ENCODE measurements at places on chromosomes 16 and 17.
A peak's percentile ranks its signal among the peaks of the same experiment; 100 is the strongest.

DNA sequence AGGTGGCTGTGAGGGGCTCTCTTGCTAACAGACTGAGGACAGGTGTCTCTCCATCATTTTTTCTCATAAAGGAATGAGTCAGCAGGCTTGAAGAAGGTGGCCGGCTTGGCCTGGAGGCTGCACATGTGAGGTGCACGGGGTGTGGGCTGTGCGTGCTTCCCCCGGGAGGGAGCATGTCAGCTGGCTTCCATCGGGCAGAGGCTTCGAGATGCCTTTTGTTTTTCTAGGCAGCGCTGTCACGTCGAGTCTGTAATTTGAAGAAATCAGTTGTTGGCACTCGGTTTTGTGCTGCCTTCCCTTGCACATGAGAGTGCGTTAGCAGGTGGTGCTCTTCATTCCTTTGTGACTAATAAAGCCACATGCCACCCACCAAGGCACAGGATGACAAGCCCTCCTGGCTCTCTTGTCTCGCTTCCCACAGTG, 89.7 kb downstream of the NPIPB11 start:
- DNase-seq, result peak; percentile 12

DNA sequence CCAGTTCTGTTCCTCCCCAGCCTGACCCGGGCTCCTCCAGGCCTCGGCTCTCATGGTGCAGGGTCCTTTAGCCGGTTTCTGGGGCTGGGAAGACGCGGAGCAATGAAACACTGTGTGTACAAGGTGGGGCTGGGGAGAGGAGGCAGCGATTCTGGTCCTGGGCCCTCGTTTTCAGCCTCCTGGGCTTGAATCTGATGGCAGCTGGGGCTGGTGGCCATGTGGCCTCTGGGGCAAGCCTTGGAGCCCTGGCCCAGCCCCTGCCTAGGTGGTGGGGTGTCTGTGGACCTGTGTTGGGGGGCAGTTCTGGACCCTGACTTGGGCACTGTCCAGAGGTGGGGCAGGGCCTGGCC, 4.1 kb downstream of the FOXJ1 start:
- no peak for DNase-seq

GRCh38 chr16:8568231-8568617, 22.1 kb downstream of the TMEM114 start:
- peak; percentile 13 for DNase-seq

DNA sequence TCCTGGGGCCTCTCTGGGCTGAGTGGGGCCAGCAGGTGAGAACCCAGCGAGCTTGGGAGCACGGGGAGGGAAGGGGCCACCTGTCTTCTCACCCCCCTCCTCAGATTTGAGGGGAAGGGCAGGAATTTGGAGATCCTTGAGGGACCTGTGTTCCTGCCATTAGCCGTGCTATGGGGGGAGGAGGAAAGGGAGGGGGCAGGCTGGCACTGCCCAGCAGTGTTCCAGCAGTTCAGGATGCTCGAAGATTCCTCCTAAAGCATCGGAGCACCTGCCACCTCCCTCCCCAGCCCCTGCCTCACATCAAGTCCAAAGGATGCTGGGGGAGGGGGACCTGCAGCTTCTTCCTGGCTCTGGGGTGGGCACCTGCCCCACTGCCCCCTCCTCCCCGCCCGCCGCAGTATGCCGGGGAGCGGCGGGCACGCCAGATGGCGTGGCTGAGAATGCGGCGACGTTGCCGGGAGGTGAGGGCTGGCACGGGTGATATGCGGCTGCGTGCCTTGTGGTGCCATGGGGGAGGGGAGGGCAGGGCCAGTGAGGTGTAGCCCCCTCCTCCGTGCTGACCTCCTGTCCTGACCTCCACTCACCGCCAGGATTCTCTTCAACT, 4.7 kb upstream of the NEUROD2 start:
- no peak for DNase-seq
